ENCODE measurements at places on chromosomes 6 and 20.

- DNase-seq = no peak
Observed at GRCh38 chr20:7323957-7324356, 556.5 kb downstream of the BMP2 start.

GRCh38 chr6:81105998-81106397 lies 646.5 kb downstream of the TENT5A start:
- DNase-seq = peak; percentile 8

DNA sequence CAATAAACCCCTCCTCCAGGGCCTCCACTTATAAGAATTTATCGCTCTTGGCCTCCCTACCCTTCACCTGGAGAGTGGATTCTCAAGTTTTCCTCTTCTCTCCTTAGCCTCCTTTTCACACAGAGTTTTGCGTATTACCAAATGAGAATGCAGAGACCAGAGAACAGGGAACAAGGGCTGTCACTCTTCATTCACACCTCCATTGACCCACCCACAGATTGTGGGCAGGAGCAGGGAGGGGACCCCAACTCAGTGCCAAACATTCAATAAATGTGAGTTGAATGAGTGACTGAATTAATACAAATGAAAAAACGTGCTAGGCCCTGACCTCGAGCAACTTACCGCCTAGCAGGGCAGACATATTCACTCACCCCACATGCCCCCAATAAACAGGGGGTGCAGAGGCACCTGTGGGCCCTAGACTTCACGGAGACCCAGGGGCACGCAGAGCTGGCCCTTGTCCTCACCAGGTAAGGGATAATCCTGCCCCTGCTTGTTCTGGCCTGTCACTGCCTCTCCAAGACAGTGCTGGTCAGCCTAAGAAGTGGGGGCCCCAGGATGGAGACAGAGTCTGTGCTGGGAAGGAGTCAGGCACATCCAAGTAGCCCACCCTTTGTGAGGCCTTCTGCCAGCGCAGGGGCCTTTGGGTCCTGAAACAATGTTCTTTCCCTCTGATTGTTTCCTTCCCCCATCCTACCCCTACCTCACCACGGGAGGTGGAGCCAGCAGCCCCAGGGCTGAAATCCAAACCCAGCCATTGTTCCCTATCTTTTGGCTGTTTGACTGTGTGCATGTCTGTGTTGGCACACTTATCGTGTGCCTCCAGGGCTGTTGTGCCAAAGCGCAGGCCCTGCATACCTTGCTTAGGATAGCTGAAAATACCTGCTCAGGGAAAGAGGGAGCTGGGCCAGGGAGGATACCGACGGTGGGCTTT lies 8.4 kb upstream of the TJAP1 start:
- no peak for DNase-seq

GRCh38 chr6:62400521-62401259 lies 114.7 kb upstream of the KHDRBS2 start:
- DNase-seq = no peak

- no peak for DNase-seq
Observed at GRCh38 chr6:35893246-35893645, 27.7 kb downstream of the SRPK1 start.

GRCh38 chr20:54469952-54470351 lies 5.4 kb upstream of the DOK5 start:
- no peak for DNase-seq

DNA sequence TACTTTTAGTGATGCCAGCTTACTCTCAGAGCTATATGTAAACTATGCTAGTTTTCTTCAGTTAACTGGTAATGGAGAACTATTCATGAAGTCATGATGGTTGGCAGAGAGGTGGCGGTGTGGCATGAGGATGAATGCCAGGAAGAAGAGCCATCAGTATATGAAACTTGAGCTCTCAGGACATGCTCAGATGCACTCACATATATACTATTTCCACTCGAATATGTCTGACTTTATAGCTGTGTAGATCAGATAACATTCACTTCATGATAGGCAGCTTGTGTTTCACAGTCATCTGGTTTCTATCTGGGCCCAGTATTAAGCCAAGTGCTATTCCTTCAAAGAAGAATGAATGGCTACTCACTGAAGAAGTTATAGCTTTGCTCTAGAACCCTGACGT lies 46.2 kb upstream of the CEP85L start:
- DNase-seq = peak; percentile 11

- no peak for DNase-seq
Observed at GRCh38 chr20:23257106-23257761, 93.4 kb upstream of the NXT1 start.

DNA sequence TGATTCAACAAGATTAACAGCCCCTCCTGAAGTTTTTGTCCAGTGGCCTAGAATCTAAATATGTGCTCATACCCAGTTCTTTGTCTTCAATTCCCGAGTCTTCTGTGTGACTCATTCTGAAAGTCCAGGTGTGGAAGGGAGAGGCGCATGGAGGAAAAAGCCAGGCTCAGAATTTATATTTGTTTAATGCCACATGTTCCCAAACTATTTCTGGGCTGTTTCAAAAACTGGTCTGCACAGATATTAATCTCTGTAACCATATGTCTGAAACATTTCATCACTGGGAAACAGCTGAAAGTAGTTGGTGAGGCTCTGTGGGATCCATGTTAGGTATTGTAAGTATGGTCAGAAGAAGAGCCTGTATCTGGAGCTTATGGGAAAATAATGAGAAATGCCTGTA lies 266.0 kb downstream of the PAX1 start:
- no peak for DNase-seq

GRCh38 chr6:65116326-65116725 lies 590.7 kb downstream of the EYS start:
- DNase-seq = no peak

DNA sequence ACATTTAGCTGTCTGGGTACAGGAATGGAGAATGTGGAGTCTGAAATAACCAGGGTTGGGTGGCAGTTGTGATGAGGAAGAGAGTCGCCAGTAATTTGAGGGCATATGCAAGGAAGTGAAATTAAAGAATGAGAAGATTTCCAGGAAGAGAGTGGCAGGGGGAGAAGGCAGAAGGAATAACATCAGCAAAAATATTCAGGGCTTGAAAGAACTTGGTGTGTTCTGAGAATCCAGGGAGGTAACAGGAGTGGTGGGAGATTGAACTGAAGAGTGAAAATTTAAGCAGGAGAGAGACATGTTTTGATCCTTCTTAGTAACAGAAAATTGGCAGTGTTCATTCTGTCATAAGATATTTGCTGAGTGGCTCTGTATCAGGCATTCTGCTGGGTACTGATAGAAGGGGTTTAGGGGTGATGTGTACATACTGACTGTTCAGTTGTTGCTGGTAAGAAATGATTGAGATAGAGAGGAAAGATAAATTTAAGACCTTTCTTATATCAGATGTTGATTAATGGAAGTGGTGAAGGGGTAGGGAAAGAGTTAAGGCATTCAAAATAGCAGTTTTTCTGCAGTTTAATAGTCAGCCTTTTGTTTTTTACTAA lies 54.7 kb downstream of the PHF20 start:
- DNase-seq = peak; percentile 67

DNA sequence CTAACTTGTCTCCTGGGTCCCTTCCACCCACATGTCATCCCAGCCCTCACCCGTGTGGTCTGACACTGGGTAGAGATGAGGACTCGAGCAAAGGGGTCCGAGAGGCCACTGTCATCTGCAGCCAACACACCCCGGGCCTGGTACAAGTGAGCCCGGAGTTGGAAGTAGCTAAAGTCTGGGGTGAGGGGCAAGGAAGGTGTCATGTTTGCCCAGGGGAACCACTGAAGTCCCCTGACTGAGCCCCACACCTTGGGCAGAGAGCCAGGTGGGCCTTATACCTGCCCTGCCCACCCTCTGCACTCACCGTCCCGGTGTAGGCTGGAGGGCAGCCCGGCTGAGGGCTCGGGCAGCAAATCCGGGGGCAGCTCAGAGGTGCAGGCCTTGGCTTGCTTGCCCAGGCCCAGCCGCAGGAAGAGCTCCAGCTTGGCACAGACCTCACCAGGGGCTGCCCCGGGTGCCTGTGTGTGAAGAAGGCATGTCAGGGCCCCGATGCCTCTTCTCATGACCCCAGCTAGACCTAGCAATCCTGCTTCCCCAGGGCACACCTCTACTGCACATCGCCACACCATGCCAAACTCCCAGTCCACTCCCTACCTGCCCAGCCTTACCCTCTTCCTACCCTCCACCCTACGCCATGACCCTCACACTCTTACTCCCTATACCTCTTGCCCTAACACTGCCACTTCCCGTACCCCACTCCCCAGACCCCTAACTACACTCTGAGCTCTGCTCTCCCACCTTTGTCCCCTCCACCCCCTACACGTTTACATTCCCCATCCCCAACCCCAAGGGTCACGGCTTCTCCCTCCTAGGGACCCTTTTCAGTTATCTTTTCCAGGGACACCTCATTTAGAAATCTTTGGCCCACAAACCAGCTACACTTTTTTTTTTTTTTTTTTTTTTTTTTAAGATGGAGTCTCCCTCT lies 31.7 kb upstream of the SPAG4 start:
- DNase-seq = no peak

GRCh38 chr6:79605968-79606764 lies 25.0 kb upstream of the SH3BGRL2 start:
- no peak for DNase-seq

- DNase-seq = no peak
Observed at GRCh38 chr20:21340991-21341697, 38.0 kb downstream of the XRN2 start.

GRCh38 chr20:56716806-56717205 lies 87.7 kb downstream of the TFAP2C start:
- no peak for DNase-seq

- no peak for DNase-seq
Observed at GRCh38 chr6:89966228-89966544, 71.9 kb downstream of the GJA10 start.

DNA sequence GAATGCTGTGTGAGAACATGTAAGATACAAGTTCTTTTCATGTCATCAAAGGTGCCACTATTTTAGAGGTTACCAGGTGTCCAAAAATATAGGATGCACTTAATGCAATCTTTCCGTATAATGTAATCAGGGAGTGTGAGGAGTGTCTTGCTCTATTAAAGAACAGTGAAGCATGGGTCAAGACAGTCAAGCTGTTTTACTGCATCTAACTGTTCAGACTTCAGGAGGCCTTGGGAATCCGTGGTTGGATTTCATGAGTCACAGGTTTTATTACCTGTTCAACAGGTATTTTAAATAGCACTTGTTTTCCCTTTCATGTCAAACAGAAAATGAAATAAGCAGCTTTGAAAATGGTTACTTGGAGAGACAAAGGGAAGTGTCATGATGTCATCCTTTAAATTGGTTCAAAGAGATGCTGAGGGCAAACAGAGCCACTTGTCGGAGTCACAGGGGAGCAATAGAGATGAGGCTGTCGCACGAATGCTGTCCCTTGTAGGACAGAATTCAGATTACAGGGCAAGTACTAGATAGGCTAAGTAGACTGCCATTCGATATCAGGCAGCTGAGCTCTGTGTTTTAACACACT lies 621.5 kb downstream of the QKI start:
- no peak for DNase-seq

DNA sequence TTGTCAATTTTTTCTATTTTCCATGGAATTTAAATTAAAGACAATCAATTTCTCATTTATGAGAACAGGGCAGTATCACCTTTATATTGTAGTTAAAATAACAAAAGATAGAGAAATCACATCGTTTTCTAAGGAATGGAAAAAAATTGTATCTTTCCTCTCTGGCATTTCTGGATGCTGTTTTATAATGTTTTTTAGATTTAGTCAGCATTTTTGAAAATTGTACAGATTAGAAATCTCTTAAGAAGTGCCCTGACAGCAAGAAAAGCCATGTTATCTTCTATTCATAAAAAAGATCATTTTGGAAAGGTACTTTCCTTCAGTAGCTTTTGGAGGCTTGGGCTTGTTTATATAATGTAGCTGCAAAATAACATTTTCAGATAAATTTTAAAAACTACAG lies 116.9 kb downstream of the PLG start:
- no peak for DNase-seq

DNA sequence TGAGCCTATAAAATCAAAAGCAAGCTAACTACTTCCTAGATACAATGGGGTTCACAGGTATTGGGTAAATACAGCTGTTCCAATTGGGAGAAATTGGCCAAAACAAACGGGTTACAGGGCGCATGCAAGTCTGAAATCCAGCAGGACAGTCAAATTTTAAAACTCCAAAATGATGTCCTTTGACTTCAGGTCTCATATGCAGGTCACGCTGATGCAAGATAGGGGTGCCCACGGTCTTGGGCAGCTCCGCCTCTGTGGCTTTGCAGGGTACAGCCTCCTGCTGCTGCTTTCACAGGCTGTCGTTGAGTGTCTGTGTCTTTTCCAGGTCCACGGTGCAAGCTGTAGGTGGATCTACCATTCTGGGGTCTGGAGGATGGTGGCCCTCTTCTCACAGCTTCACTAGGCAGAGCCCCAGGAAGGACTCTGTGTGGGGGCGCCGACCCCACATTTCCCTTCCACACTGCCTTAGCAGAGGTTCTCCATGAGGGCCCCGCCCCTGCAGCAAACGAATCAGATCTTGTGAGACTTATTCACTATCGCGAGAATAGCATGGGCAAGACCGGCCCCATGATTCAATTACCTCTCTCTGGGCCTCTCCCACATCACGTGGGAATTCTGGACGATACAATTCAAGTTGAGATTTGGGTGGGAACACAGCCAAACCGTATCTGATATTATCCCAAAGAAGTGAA lies 11.9 kb upstream of the SMIM29 start:
- DNase-seq = no peak

- peak; percentile 99 for DNase-seq
Observed at GRCh38 chr6:27146706-27147505, 100.6 kb upstream of the PRSS16 start.

- DNase-seq = no peak
Observed at GRCh38 chr6:125346201-125346925, 44.6 kb upstream of the HDDC2 start.

DNA sequence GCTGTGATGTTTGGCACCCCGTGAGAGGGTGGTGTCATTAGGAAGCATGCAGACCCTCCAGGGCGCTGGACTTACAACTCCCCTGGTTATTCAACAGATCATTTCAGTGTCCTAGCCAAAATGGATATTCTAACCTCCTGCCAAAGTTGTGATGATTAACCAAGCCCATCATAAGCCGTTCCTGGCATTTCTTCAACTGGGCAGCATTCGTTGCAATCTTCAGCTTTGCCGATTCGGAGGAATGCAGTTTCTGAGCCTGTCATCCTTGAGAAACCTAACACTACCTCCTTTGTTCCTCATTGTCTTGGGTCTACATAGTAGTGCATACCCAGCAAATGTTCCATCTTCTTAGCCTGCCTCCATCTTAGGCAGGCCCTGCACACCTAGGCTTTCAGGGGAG lies 79.2 kb upstream of the MAP3K4 start:
- no peak for DNase-seq

DNA sequence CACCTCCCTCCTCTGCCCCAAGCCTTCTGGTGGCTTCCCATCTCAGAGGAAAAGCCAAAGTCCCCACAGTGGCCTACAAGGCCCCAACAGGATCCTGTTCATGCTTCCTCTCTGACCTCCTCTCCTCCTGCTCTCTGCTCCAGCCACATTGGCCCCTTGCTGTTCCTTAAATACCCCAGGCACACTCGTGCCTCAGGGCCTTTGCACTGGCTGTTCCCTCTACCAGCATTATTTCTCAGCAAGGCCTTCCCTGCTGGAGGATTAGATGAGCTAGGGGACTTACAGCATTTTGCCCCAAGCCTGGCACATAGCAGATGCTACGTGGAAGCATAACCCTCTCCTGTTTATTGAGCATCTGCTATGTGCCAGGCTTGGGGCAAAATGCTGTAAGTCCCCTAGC lies 7.8 kb downstream of the CCN5 start:
- DNase-seq = no peak

GRCh38 chr6:113662093-113662665 lies 195.0 kb upstream of the MARCKS start:
- no peak for DNase-seq

- DNase-seq = no peak
Observed at GRCh38 chr6:53834132-53834531, 39.3 kb downstream of the LRRC1 start.
